ENCODE measurements at places on chromosomes 4 and X.

GRCh38 chrX:65925005-65925404, 114.9 kb downstream of the VSIG4 start:
- DNase-seq = no peak

- no peak for DNase-seq
Observed at GRCh38 chr4:14110407-14110806, 482.9 kb upstream of the BOD1L1 start.

DNA sequence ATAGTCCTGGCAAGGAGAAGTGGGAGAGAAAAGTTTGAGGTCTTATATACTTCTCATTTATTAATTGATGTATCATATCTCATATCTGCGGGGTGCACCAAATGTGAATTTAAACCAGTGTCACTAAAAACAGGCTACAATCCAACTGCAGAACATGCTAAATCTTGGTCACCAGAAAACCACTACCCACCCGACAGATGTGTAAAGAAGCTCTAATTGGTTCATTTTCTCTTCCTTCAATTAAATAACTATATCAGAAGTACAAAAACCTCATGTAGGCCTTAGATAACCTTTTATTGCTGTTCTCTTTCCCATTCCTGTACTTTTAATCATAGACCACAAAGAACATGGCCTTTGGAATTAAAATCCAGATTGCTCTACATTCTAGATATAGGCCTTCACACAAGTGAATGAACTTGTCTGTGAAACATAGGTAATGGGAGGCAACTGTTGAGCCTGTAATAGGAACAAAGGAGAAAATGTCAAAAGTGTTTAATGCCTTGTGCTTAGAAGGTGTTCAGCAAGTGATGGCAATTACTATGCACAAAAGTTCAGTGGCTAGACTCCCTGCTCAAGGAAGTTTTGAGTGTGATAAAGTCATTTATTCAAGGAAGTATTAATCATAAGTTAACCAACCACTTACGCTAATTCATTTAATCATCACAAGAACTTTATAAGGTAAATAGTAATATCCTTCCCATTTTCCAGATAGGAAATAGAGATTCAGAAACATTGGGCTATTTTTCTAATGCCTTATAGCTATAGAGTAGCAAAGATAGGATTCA, 425.6 kb downstream of the INPP4B start:
- no peak for DNase-seq

DNA sequence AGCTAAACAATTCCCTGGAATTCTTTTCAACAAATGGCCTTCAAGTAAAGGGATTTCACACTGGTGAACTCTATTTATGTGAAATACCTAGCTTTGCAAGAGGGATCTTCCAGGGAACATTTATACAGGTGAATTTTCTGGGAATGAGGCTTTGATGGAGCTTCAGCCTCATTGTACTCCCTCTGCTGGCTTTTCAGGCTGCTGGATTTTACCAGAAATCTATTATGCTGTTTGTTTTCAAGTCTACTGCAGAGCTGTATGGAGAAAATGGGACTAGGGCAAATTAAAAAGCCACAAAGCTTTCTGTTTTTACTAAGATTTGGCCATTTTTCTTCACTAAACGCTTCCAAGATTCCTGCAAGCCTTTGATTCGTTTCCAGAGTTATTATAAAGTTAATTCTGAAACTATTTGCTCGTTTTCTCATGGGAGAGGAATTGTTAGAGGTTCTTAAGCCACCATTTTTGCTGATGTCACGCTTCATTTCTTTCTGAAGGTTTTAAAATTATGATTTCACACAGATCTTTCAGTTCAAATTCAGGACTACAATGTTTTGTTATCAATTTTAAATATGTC, 31.6 kb downstream of the KDM6A start:
- DNase-seq = no peak

DNA sequence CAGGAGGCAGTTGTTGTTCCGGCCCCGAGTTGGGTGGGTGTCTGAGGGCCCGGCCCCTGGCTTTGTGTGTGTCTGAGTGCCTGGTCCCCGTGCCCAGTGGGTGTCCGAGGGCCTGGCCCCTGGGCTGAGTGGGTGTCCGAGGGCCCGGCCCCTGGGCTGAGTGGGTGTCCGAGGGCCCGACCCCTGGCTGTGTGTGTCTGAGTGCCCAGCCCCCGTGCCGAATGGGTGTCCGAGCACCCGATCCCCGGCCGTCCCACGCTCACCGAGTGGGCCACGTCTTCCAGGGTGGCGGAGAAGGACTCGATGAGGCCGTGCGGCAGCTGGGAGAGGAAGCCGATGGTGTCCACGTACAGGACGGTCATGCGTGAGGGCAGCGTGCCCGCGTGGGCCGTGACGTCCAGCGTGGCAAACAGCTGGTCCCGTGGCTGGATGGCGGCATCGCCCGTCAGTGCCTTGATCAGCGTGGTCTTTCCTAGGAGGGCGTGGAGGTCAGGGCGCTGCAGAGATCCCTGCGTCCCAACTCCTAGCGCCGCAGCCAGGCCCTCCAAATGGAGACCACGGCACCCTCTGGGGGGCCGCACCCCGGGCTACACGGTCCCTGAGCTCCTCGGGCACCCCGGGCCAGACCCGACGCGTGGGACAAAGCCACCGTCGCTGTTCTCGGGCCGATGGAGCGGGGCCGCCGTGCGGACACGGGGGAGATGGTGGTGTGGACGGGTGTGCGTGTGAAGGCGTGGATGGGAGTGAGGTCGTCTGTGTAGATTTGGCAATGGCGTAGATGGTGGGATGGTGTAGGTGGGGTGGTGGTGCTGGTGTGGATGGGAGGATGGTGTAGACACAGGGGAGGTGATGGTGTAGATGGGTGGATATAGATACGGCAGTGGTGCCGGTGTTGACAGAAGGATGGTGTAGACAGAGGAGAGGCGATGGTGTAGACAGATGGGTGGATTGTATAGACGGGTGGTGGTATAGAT, 7.2 kb downstream of the GTPBP6 start:
- no peak for DNase-seq

GRCh38 chr4:1412376-1413203, 6.3 kb upstream of the NKX1-1 start:
- peak; percentile 28 for DNase-seq

DNA sequence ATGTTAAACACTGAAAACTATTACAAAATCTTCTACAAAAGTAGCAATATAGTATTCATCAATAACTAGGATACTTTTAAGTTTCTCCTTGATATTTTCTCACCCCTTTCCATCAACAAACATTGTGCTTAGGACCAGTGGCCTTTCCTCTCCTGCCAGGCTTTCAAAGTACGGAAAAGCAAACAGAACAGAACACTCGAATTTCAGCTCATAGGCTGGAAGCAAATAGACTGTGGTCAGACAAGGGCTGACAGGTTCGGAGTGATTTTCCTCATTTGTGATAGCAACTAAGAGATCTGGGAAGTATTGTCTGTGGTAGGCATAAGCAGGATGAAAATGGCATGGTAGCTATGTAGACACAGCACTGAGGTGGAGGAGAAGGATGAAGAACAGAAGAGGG, 68.6 kb upstream of the SORBS2 start:
- no peak for DNase-seq

- DNase-seq = no peak
Observed at GRCh38 chr4:105236916-105237311, 90.2 kb downstream of the TET2 start.

DNA sequence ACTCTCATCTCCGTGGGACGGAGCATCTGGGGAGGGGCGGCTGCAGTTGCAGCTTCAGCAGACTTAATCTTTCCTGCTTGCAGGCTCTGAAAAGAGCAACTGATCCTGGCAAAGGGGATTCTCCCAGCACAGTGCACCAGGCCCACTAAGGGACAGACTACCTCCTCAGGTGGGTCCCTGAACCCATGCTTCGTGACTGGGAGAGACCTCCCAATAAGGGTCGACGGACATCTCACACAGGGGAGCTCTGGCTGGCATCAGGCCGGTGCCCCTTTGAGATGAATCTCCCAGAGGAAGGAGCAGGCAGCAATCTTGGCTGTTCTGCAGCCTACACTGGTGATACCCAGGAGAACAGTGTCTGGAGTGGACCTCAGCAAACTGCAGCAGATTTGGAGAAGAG, 303.3 kb upstream of the FGF16 start:
- no peak for DNase-seq

DNA sequence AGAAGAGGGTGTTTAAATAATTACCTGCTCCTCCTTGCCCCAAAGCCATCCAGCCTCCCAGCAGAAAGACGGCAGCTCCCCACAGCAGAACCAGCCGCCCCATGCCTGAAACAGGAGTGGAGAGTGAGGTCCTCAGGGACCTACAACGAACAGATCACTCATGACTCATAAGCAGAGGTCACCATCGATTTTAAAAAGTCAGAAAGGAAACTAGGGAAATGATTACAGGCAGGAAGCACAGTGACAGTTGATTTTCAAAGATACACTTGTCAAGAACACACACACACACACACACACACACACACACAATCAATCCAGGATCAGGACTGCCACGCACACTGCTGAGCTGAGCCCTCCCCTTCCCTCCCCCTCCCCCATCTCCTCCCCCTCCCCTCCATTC, at the start of gene CRLF2:
Gene CRLF2 (minus strand): TSS at position 118 of the 400 bp plus-strand sequence. CDS start 15 bp downstream, at position 103.
- peak; percentile 75 for DNase-seq

- DNase-seq = peak; percentile 41
Observed at GRCh38 chrX:39688576-39689375, 409.0 kb downstream of the BCOR start.

DNA sequence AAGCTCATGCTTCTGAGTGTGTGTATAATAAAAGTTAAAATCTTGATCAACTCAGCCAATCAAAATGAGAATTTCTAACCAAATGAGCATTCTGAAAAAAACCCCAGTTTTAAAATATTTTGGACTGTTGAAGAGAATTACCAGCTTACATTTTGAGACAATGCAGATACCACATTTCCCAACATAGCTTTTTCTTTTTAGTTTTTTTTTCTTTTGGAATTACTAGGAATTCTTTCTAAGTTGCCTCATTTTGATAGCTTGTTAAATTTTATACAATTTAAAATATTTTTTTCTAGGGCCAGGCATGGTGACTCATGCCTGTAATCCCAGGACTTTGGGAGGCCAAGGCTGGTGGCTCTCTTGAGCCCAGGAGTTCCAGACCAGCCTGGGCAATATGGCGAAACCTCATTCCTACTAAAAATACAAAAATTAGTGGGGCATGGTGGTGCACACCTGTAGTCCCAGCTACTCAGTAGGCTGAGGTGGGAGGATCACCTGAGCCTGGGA, 2.2 kb downstream of the RP2 start:
- no peak for DNase-seq

- peak; percentile 31 for DNase-seq
Observed at GRCh38 chr4:121900132-121900983, 30.1 kb upstream of the BBS7 start.
